Activated T-cell treated with anti-CD3 and anti-CD28 coated beads, Interleukin-2, amount 50 U/mL, for 1 hour (primary cell): ENCODE measurements at places on chromosomes 3 and 15.

DNA sequence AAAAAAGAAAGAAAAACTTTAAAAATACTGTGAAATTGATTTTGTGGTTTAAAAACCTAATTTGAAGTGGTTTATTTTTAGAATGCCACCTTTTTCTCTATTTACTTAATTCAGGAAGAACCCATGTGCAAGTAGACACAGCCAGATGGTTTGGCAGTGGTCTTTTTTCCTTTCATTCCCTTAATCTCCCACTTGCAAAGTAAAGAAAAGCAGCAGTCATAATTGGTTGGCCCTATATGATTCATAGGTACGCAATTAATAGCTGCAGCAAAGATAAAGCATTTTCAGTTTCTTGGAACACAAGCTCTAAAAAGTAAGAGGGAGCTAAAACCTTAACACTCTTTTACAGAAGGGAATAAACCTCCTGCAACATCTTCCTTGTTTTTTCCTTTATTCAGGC, 115.3 kb downstream of the MECOM start:
- no peak for DNase-seq

DNA sequence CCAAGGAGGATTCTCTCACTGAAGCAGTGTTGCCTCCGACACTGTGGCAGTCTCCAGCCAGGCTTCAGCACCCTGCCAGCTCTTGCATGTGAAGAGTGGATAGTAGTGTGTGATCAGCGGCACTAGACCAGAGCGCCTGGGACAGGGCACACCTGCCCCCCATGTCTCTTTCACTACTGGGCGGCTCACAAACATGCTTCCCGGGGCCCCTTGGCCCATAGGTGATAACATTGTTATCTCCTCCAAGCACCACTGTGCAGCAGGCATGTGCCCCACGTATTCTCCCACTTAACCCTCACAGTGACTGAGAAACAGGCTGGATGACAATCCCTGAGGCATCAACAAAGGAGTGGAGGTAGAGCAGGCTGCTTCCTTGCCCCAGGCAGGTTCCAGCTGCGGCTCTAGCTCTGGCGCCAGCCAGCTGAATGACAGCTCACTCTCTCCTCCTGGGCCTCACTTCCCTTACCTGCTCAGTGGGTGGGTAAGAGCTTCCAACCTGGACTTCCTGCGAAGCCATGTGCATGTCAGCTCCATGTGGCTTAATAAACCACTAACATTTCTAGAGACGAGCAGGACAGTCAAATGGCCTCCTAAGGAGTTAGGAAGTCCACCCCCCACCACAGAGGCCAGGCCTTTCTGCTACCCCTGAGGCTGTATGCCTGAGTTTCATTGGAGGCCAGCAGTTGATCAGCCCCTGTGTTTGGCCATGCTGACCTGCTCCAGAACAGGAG, 37.8 kb downstream of the KLF13 start:
- no peak for DNase-seq

DNA sequence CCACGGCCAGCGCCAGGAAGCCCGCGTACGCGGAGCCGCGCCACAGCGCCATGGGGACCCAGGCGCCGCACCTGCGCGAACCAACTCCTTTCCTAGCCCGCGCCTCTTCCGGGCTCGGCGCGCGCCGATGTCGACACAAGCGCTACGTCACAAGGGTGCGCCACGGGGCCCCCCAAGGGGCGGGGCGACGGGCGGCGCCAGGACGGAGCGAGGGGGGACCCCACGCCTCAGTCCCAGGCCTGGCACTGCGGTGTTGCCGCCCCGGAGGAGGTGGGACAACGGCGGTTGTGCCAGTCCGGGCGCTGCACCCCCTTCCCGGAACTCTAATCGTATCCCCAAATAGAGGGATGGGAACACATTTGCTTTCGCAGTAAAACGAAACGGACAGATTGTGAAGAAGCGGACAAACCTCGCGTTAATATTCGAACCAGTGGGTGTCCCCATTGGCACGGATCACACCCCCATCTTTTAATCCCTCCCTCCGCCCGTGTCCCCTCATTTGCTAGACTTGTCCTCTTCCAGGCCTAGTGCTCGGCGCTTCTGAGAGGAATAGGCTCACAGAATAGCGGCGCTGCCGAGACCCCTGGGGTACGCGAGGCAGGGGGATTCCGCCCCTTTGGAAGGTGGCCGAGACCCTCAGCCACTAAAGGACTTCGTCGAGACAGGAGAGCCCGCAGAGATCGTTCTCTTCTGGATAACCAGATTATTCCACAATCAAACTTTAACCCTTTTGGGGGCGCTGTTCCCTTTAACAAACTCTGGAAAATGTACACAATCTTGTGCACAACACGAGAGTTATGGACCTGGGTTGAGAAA, at the start of gene ADPGK:
TSS of gene ADPGK (minus strand) at position 119 of the 816 bp plus-strand sequence. CDS start at position 52, 67 bp downstream.
- DNase-seq: peak; percentile 99

DNA sequence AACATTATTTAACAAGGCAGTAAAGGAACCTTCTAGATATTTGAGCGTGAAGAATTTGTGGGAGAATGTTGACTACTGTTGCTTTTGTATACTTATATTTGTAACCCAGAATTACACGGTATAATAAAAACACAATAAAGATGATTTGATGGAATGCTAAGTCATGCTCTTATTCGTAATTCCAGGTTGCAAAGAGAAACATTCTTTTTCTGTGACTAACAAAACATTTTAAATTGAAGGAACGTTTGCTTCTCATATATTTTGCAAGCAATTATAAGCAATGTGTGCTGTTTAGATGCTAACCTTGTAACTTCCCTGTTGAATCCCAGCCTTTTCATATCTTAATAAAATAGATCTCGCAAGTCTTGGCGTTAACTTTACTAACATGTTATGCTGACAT, 124.4 kb upstream of the CGNL1 start:
- no peak for DNase-seq

DNA sequence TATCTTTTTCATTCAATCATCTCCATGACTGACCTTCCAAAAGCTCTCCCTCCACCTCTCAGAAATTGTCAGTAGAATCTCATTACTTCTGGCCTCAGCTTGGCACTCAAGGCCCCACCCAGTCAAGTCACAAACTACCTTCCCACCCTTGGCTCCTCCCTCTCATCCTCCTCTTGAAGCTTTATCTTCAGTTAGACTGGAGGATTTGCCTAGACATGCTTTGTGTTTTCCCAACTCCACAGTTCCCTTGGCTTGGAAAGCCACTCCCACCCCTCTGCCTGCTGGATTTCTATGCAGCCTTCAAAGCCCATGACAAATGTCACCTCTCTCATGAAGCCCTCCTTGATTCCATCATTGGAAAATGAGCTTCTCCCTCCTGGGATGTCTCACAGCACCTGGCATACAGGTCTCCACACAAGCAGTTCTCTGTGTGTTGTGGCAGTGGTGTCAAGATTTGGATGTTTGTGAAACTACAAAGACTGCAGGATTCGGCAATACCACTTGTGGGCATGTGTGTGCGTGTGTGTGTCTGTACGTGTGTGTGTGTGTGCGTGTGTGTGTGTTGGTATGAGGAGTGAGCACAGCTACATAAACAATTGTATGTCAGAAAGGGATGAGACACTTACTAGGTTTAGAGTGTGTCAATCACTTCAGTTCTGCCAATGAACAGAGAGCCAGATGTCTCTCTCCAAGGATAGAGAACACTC, 45.3 kb upstream of the VPS8 start:
- no peak for DNase-seq

- DNase-seq: no peak
Observed at GRCh38 chr3:165859061-165859460, 21.8 kb upstream of the BCHE start.

GRCh38 chr3:35492841-35493240, 146.5 kb upstream of the ARPP21 start:
- no peak for DNase-seq

GRCh38 chr15:76378691-76379090, 42.1 kb downstream of the ISL2 start:
- no peak for DNase-seq

DNA sequence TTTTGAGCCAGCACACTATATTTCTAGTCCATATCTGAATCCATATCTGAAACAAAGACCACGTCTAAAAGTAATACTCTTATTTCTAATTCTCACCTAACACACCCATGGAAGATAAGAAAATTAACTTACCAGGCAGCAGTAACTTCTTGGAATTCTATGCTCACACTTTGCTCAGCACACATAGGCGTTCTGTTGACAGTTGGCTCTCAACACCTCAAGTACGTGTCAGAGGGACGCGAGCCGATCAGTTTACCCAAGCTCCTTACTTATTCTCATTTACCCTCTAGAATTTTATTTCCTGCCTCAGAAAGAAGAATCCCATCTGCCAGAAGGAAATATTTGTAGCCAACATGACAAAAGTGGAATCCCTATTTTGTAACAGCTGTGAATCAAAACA, 911.9 kb downstream of the FHIT start:
- no peak for DNase-seq

GRCh38 chr3:167976516-167977361, 119.0 kb downstream of the GOLIM4 start:
- DNase-seq: no peak

GRCh38 chr3:186108106-186108940, 566 bp downstream of the ETV5 start:
- peak; percentile 27 for DNase-seq

- no peak for DNase-seq
Observed at GRCh38 chr15:69917056-69917455, 180.7 kb downstream of the TLE3 start.

DNA sequence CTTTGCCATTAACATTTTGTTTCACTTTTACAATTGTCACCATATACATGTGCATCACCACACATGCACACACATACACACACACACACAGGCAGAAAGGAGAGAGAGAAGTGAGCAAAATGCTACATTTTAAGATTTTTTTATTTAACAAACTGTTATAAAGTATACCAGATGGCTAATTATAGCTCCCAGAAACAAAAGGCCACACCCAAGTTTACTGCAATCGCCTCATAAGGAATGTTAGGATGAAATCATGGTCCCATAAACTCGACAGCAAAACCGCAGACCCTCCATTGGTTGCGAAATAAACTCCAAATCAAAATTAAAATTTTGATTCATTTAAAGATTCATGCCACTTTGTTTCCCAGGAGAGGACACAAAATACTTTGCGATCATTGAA, 16.1 kb upstream of the C15orf61 start:
- no peak for DNase-seq

DNA sequence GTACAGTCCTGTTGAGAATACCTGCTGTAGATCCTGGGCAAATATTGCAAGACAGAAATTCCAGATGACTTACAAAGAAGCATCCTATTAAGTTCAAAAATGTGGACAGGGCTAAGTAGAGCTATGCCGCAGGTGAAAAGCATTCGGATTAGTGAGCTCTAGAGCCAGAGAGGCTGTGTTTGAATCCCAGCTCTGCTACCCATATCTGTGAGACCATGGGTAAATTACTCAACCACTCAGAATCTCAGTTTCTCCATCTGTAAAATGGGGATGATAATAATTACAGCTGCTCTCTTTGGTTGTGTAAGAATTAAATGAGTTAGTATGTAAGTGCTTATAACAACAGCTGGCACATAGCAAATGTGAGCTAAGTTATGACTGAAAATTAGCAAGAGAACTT, 3.9 kb downstream of the ADAMTS7 start:
- no peak for DNase-seq

GRCh38 chr15:76846782-76847181, 58.4 kb downstream of the SCAPER start:
- DNase-seq: no peak

DNA sequence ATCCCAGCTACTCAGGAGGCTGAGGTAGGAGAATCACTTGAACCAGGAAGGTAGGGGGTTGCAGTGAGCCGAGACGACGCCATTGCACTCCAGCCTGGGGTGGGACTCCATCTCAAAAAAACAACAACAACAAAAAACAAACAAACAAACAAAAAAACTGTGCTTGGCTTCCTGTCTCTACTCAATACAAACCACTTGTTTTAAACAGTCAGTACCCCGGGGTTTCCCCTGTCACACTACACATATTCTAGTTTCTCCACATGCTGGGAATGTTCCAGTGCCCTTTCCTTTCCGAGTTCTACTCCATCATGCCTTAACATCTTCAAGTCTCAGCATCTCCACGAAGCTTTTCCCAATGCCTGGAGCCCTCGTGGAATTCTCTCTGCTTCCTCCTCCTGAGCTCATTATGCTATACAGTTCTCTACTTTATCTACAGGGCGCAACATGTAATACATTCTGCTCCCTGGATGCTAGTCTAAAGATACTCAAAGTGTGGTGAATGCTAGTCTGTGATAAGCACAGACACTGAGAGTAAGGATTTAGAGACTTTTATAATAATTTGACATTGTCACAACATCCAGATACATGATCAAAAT, 7.8 kb downstream of the EMC3 start:
- DNase-seq: no peak

DNA sequence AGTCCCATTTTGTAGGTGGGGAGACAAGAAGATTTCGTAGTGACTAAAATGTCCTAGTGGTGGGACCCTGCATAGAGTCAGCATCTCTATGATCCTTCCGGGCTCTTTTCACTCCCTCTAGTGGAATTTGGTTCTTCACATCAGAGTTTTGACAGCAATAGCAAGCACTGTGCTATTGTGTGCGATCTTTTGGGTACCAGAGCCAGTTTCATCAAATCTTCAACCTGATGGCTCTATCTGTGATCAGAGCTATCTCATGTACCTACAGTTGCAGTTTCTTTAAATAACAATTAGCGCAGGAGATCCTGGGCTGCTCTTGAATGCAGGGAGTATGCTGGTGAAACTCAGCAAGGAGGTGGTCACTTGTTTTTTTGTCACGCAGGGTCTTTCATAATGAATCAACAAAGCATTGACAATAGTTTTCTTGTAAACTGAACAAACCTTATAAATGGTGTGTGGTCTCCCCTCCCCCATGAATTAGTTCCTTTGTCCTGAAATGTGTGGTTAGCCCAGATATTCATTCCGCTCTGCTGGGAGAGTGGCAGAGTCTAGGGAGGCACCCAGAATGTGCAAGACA, 257.2 kb upstream of the SOX2 start:
- no peak for DNase-seq

- no peak for DNase-seq
Observed at GRCh38 chr15:28994831-28995596, 109.2 kb downstream of the APBA2 start.

- no peak for DNase-seq
Observed at GRCh38 chr3:71546821-71547220, 36.7 kb downstream of the FOXP1 start.

- no peak for DNase-seq
Observed at GRCh38 chr15:94723801-94724200, 492.4 kb downstream of the MCTP2 start.

- DNase-seq: no peak
Observed at GRCh38 chr15:44216958-44217357, 21.9 kb upstream of the FRMD5 start.

GRCh38 chr3:146838221-146838620, 233.1 kb upstream of the PLSCR5 start:
- DNase-seq: no peak

- no peak for DNase-seq
Observed at GRCh38 chr3:168364967-168365366, 269.2 kb upstream of the GOLIM4 start.

DNA sequence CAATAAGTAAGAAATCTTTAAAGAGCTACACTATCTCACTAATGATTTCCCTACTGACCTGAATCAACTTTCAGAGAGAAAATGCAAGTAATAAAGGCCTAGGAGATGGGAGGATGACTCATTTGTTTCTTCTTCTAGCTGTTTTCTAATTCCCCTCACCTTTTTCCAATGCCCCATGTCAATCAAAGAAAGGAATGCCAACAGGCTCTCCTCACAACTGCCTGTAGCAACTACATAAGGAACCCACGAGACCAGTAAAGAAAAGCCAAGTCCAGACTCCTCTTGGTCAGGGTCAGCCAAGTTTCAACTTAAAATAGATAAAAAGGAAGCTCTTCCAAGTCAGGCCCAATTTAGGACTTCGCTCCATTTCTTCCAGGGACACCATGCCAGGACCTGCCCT, 201.9 kb downstream of the TNIK start:
- no peak for DNase-seq

- DNase-seq: no peak
Observed at GRCh38 chr3:187997946-187998561, 155.9 kb upstream of the LPP start.

- no peak for DNase-seq
Observed at GRCh38 chr15:53872410-53872809, 105.8 kb upstream of the UNC13C start.
